ENCODE measurements at places on chromosomes 7 and 10. TPM values are rescaled to one million over a fixed set of nuclear protein-coding genes. Genes with fewer than 3 reads are reported as not detected.

ZCCHC24 gene
- 10.7 TPM for total RNA-seq

AQP1 gene
- total RNA-seq = 0.87 TPM

ITIH5 gene
- total RNA-seq = 0.84 TPM

SPDYE16 gene
- total RNA-seq = not detected

FRMPD2 gene
- not detected for total RNA-seq

NRBF2 gene
- 24.4 TPM for total RNA-seq

MRC1 gene
- total RNA-seq = not detected

GRCh38 chr10:118239236-118239630 lies 102.9 kb downstream of the FAM204A start:
- no peak for DNase-seq

DNA sequence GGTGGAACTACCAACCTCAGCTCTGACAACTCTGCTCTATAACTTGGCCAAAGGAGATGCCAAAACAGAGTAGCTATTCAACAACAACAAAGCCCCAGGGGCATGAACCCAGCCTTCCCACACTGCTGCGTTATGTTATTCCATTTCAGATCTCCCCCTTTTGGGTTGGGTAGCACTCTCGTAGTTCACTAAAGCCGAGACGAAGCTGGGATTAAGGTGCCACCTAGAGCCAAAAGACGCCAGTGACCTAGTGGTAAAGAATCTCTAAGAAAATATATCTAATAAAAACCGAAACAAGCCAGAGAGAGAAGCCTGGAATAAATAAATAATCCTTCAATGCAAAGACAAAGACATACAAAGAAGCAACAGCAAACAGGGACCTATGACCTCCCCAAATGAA lies 217.3 kb downstream of the HERPUD2 start:
- DNase-seq = no peak

GRCh38 chr10:88108115-88108610 lies 244.7 kb downstream of the PTEN start:
- DNase-seq = no peak

DNA sequence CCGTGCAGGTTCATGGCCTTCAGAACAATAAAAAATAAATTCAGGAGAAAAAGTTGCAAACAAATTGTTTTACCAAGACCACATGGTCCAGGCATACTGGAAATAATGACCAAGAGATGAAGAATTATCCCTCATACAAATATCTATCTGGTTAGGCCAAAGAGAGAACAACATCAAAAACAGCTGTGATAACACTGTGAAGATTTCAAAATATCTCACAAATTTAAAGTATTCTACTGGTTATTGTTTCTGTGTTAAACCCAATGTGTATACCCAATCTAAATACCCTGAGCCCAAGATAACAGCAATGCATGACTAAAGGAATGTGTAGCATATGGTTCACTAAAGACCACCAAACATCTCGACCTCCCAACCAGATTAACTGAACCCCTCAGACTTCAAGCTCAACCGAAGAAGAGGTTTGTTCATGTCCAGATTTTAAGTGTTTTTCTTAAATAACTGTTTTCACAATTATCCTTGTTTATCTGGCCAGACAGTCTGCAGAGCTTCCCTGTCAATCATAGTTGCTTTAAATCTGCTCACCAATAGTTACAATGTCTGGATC lies 10.9 kb downstream of the OR9A2 start:
- no peak for DNase-seq

DNA sequence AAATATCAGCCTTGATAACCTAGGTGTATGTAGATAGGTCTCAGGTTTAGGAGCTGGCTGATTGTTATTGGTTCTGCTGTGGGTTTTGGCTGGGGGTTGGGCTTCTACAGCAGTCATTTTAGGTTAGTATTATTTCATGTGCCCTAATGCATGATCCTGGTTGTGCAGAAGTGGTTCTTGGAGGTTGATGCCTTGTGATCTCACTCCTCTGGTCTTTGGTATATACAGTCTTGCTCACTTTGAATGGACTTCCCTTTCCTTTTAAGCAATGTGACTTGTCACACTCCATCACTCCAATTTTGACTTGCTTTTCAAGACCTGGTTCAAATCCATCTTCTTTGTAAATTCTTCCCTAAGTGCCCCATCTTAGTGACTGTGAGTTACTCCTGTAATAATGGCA lies 188.9 kb downstream of the LRMDA start:
- no peak for DNase-seq

- DNase-seq = no peak
Measured at GRCh38 chr7:83559887-83560286, 89.1 kb downstream of the SEMA3E start.

GRCh38 chr10:89550509-89550908 lies 15.1 kb upstream of the SLC16A12 start:
- DNase-seq = no peak

DNA sequence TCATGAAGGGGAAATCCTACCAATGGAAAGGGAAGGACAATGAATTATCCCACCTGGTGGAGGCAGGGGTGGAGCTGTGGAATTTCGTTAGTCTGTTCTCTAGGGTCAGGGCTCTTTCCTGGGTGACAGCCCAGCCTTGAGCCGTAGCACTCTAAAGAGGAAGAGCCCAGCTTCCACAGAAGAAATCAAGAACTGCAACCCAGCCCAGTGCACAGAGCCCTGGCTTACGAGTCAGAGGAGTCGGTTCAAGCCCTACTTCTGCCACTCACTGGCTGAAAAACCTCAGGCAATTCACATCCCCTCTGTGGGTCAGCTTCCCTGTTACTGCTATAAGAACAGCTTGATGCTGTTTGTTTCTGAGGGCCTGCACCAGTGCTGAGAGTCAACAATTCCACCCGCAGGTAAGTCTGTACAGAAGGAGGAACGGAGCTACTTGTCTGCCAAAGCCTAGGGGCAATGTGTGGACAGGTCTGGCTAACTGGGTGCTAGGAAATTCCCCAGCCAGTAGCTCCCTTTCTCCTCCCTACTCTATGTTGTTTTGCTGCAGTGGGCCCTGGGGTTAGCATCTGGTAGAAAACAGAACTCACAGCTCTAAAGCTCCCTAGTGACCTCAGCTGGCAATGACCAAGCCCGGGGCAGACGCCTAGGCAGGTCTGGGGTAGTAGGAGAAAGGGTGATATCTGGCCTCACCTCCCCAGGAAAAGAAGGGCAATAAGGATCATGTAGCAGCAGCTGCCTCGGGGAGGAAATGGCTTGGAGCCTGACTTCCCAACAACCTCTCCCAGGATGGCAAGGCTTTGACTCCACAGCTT lies 3.3 kb downstream of the AVPI1 start:
- no peak for DNase-seq

DNA sequence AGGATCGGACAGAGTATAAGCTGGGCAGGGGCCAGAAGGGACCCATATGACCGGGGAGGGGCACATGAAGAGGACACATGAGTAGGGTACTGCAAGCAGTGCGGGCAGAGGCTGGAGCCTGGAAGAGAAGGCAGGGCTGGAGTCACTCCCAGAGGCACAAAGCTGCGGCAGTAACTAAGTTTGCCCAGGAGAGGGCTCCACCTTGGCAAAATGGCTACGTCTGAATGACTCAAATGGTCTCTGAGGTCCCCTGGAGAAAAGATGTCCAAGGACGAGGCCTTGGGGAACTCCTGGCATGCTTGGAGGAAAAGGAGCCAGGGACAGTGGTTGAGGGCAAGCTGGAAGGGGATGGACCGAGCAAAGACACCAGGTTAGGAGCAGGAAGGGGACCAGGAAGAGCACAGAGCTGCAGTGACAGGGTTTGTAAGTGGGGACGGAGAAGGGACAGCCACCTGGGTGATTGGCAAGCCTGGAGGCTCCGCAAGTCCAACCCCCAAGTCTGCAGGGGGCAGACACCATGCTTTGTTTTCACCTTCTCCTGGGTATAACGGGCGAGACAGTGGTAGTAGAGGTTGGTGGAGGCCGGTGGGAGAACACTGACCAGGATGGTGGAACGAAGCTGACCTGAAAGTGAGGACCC lies 43.1 kb upstream of the LBX1 start:
- peak; percentile 83 for DNase-seq

DNA sequence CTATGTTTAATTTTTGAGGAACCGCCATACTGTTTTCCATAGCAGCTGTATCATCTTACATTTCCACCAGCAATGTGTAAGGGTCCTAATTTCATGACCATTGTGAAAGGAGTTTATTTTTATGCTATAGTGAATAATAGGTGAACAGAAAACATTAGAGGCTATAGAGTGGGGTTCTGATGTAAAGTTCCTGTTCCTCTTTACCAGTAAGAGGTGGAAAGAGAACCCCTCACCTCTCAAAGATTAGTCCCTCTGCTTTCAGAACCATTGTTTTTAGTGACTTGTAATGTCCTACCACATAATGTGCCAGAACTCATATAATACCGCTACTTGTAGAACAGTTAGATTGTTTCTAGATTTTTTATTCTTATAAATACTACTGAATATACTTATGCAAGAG lies 34.2 kb downstream of the SUFU start:
- no peak for DNase-seq

DNA sequence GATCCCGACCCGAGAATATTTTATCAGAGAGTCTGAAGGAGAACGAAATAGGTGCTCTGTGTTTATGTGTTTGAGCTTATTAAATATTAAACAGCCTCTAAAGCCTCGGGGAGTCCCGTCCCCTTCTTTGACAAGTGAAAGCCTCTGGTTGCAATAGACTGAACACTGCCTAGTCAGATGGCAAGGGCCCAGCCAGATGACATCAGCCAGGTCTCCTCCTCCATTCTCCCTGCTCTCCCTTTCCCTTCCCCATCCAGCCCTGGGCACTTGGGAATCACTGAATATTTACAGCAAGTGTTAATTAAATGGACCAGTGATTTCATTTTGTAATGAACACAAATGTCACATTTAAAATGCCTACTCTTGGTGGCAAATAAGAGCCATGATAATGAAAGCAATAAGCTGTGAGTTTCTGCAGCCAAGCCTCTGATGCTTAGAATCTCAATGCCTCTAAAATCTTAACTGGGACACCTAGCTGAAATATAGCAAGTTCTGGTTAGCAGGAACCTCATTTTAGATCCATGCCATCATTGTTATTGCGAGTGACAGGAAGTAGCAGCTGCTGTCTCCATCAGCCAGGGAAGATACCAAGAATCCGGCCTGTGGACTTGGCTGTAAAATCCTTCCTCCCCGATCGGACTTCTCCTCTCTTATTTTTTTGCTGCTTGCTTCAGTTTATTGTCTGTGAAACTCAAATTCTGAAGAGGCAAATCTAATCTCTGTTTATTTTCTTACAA lies 202.1 kb downstream of the PRPF18 start:
- no peak for DNase-seq

- DNase-seq = peak; percentile 93
Measured at GRCh38 chr7:100894860-100895700, 608 bp downstream of the ACHE start.
